Right cardiac atrium (tissue), 5 donors: ENCODE measurements at places on chromosomes 4 and X. TPM values are rescaled to one million over a fixed set of nuclear protein-coding genes. Genes with fewer than 3 reads are reported as not detected.

GSX2 gene
- not detected for total RNA-seq

RWDD4 gene
- total RNA-seq: 18.5 TPM

TRAM1L1 gene
- 0.95 TPM for total RNA-seq

CTSO gene
- total RNA-seq: 10.5 TPM

GJB1 gene
- not detected for total RNA-seq

SPANXA1 gene
- not detected for total RNA-seq

DNA sequence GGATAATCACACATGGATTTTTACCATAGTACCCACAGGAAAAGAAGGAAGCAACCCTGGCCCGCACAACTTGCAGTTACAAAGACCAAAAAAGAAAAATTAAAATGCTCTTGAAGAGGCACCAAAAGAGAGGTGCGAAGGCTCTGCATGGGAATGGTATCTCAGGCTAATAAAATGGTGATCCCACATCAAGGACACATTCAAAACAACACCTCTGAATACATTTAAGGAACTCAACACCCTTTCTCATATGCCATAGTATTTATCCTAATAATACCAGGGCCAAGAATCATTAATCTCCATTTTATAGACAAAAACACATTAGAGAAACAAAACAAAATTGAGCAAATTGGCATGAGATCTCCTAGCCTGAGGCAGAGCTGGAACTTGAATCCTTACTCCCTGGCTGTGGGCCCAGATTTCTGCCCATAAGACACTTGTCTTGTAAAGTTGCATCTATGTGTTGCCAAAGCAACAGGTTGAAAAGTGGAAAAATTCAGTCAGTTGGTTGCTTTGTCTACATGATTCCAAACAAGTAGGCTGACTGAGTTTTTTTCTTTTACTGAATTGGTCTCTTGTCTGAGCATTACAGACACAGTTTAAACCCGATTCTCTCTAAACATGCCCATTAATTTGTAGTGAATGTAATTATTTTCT is 33.5 kb downstream of the GUCY2F start:
- DNase-seq: no peak

GRCh38 chr4:155694100-155694785 is 27.6 kb downstream of the GUCY1A1 start:
- peak; percentile 54 for DNase-seq

DNA sequence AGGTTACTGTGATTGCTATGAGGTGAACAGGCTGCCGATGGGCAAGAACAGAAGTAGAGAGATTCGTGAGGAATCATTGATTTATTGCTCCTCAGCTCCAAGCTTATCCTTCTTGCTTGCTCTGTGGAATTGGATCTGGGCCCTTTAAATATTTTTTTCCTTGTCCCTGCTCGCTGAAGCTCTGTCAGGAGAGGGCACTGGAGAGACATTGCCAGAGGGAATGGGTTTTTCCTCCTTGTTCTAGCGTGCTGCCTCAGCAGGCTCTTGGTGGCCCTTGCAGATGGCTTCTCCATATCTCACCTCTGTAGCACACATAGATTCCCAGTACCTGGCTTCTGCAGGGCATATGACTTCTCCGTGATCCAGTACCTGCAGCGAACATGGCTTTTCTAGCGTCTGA is 67.4 kb downstream of the CNGA2 start:
- no peak for DNase-seq

GRCh38 chrX:11724122-11725017 is 33.7 kb upstream of the MSL3 start:
- no peak for DNase-seq

- no peak for DNase-seq
Observed at GRCh38 chr4:174763454-174764104, 65.5 kb downstream of the GLRA3 start.

DNA sequence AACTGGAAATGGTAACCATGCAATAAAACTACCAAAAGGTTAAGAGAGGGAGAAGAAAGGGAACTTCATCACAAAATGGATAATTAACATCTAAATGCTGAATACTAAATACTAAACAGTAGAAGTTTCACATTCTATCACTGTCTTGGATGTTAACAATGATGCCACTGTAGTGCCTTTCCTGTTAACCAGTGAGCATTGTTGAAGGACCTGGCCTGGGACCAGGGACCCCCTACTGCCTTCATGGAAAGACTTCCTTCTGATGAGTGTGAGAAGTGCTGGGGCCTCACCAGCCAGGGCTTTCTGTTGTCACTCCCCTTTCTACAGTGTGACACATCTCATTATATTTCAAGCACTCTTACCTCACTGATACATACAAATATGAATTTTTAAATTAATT is 739.3 kb upstream of the FTHL17 start:
- DNase-seq: no peak

- no peak for DNase-seq
Observed at GRCh38 chr4:10243856-10244255, 127.3 kb upstream of the WDR1 start.

DNA sequence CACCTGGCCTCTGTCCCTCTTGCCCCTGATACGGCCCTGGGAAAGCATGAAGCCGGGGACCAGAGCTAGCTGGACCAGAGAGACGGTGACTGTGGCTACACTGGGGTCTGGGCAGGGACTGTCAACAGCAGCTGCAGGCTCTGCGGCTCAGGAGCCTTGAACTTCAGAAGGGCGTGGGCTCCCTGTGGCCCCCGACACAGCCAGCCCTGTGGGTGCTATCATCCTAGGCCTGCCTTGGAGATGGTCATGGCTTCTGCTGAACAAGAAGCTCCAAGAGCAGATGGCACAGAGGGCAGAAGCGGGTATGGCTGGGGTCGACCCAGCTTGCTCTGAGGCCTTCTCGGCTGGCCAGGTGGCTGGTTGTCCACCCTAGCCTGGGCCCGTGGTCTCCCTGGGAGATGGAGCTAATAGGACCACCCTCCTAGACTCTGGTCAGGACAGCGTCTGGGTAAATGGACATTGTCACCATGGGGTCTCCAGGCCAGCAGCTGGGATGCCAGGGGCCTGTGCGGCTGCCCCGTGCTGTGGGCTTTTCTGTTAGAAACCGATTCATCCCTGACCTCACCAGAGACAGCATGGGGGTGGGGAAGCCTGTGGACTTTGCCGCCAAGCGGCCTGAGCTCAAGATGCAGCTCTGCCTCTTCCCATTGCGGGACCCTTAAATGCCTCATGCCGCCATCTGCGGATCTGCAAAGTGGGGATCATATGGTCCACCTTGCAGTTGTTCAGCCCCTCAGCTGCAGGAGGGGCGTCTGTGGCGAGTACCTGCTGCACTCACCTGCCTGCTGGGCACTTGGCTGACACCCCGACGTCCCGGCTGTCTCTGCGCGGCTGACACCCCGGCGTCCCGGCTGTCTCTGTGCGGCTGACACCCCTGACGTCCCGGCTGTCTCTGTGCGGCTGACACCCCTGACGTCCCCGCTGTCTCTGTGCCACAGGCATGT is 21.1 kb downstream of the CPZ start:
- DNase-seq: peak; percentile 39

GRCh38 chr4:125262079-125262478 is 52.7 kb upstream of the FAT4 start:
- DNase-seq: no peak

DNA sequence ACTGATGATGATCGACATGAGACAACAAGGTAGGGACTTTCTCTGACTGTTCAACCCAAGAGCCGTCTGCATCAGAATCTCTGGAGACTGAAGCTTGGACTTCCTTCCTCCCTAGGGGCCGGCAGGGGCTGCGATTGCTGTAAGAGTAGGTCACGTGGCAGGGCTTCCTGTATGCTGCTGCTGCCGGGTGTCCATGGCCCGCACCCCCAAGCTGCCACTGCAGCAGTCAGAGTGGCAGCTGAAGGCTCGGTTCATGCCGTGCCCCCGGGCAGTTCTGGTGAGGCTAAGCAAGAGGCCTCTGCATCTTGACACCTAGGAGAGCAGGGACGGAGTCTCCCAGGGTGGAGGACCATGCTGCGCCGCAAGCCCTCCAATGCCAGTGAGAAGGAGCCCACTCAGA is at the start of gene SASH3:
Gene SASH3 (plus strand): TSS at position 203 of the 400 bp plus-strand sequence. CDS start 149 bp downstream, at position 352.
- peak; percentile 41 for DNase-seq

- DNase-seq: peak; percentile 58
Observed at GRCh38 chrX:71420686-71421085, 54.5 kb downstream of the TAF1 start.

DNA sequence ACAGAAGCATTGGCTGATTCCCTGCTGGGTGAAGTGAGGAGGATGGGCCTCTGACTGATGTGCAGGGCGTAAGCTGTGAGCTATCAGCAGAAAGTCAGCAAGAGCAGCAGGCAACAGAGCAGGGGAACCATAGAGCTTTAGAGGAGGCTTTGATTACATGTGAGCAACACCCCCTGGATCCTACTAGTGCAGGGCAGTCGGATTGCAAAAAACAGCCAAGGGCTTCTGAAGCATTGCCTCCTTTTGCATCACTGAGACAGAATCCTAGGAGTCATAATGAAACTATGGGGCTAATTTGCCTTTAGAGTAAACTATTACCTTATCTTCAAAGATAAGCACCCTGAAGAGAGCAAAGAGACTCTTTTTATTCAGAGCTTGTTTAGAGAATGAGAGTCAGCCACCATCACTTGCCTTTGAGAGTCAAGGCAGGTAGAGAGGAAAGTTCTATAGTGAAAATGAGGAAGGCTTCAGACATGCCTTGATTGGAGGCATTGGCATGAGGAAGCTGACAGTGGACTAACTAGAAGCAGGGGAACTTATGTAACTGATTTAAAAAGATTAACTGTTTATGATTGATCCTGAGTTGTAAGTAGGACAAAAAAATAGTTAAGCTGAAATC is 420.3 kb downstream of the PDHA2 start:
- no peak for DNase-seq

GRCh38 chr4:102598086-102598761 is 97.1 kb downstream of the NFKB1 start:
- DNase-seq: no peak

GRCh38 chr4:111713276-111713675 is 432.0 kb upstream of the FAM241A start:
- no peak for DNase-seq
